RWPE2 (cell line): ENCODE measurements at places on chromosomes 13 and 19.

DNA sequence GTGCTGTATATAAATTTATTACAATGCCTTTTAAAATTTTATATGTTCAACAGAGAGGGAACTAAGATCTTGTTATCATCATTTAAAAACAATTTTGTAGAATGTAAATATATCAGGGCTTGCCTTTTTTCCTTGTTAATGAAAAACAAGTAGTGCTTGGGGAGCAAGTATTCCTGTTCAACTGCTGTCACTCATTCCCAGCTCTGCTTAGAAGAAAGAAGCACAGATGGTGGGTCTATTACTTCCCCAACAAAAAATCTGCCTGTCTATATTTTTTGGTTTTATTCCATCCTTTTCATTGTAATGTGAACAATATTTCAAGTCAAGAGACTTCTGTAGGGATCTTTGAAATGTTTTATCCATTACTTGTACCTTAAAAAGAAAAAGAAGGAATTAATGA lies 503.9 kb downstream of the GPC5 start:
- no peak overlapping the region for H3K27ac ChIP-seq
- no peaks in the 10 kb centered on the region for H3K36me3 ChIP-seq
- no peak for DNase-seq
- H3K27me3 ChIP-seq = no peaks in the 10 kb centered on the region
- H3K4me3 ChIP-seq = no peak overlapping the region
- no peaks in the 10 kb centered on the region for H3K4me1 ChIP-seq

DNA sequence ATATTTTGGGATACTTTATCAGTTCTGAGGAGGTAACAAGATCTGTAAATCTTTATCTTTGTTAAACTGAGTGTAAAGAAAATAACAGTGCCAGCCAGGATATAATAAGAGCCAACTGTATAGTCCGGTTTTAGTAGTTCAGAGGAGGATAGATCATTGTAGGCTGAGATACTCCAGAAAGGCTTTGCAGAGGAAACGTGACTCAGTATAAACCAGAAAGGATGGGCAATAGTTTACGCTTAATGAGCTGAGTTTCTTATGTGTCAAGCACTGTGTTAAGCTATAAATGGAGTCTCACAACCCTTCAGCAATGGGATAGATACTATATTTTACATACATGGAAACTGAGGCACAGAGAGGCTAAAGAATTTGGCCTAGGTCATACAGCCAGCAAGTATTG lies 3.8 kb downstream of the RFXAP start:
- H3K4me1 ChIP-seq = peaks cover 5% of the 10 kb centered on the region
- no peak overlapping the region for H3K4me3 ChIP-seq
- no peak for DNase-seq
- H3K27me3 ChIP-seq = no peaks in the 10 kb centered on the region
- peaks cover 33% of the 10 kb centered on the region for H3K36me3 ChIP-seq
- no peak overlapping the region for H3K27ac ChIP-seq

- no peaks in the 10 kb centered on the region for H3K27me3 ChIP-seq
- DNase-seq = no peak
- H3K27ac ChIP-seq = no peak overlapping the region
- H3K36me3 ChIP-seq = no peaks in the 10 kb centered on the region
- H3K4me3 ChIP-seq = no peak overlapping the region
These were observed 16.1 kb upstream of the CYSLTR2 start for GRCh38 chr13:48637601-48638000.

- H3K27ac ChIP-seq = no peak overlapping the region
- no peaks in the 10 kb centered on the region for H3K27me3 ChIP-seq
- DNase-seq = no peak
- peaks cover 5% of the 10 kb centered on the region for H3K4me1 ChIP-seq
- H3K36me3 ChIP-seq = peaks cover 5% of the 10 kb centered on the region; the same call in 1 of the 2 replicates
These were observed 569 bp downstream of the USHBP1 start for GRCh38 chr19:17263712-17264640.

DNA sequence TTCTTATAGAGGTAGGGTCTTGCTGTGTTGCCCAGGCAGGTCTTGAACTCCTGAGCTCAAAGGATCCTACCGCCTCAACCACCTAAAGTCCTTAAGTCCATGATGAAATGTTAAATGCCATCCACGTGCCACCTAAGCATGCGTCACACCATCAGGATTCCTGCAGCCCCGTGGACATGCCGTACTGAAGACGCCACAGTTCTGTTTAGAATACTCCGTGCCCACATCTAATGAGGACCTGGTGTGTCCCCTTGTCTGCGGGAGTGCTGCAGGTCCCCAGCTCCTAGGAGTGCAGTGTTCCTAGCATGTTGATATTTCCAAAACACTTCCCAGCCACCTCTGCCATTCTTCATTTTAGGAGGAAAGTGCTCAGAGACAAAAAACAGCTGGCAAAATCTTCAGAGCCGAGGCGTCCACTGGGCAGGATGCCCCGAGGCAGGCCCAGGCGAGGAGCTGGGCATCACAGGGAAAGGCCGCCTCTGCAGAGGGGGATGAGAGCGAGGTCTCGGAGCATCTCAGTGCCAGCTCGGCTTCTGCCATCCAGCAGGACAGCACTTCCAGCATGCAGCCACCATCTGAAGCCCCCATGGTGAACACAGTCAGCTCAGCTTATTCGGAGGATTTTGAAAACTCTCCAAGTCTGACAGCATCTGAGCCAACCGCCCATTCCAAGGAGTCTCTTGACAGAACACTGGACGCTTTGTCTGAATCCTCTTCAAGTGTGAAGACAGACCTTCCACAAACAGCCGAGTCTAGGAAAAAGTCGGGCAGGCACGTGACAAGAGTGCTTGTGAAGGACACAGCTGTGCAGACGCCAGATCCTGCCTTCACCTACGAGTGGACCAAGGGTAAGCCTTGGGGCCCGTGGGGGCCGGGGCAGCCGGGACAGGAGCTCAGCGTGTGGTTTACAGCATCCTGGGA lies 13.2 kb downstream of the C19orf44 start:
- H3K27me3 ChIP-seq = no peaks in the 10 kb centered on the region
- H3K4me3 ChIP-seq = no peak overlapping the region
- no peaks in the 10 kb centered on the region for H3K4me1 ChIP-seq
- DNase-seq = no peak
- H3K27ac ChIP-seq = no peak overlapping the region

DNA sequence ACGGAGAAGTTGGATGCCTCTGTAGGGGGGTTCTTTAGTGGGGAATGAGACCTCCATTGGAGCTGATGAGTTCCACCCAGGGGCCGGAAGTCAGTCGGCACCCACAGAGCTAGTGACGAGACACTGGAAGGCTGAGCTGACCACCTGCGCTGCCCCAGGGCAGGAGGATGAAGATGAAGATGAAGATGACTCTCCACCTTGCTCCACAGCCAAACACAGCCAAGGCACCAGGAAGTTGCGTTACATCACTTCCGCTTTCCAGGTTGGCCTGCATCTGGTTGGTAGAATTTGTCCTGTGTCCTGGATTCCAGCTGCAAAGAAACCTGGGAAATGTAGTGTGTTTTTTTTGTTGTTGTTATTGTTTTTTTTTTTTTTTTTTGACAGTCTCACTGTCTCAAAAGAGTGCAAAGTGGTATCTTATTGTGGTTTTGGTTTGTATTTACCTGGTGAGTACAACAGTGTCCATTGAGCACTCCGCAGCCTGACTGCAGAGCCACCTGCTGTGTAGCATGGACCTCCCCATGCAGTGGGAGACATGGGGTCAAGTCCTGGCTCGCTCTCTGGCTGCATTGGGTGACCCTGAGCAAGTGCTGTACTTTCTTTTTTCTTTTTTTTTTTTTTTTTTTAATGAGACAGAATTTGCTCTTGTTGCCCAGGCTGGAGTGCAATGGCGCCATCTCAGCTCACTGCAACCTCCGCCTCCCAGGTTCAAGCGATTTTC lies 1.9 kb downstream of the TBC1D17 start:
- H3K36me3 ChIP-seq = peaks cover 38% of the 10 kb centered on the region
- no peak overlapping the region for H3K4me3 ChIP-seq
- no peaks in the 10 kb centered on the region for H3K4me1 ChIP-seq
- H3K27ac ChIP-seq = no peak overlapping the region
- H3K27me3 ChIP-seq = no peaks in the 10 kb centered on the region
- DNase-seq = no peak

DNA sequence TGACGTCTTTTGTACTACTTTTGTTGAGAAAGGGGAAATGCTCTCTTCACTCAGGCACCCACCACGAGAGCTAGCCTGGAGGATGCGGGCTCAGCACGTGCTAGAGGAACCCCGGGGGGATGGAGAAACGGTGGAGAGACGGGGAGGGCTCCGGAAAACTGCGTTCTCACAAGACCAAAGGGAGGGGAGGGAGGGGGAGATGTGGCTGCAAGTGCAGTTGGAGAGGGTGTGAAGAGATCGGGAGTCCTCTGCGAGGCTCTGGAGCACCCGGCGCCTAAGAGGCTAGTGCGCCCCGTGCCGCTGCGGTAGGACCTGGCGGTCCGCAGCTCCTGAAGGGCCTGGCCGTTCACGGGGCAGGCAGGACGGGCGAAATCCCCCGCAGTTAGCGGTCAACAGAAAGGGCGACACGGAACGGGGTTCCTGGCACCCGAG lies 43.4 kb upstream of the XPO4 start:
- no peak overlapping the region for H3K4me3 ChIP-seq
- no peaks in the 10 kb centered on the region for H3K27me3 ChIP-seq
- H3K27ac ChIP-seq = no peak overlapping the region
- no peaks in the 10 kb centered on the region for H3K36me3 ChIP-seq
- DNase-seq = no peak

DNA sequence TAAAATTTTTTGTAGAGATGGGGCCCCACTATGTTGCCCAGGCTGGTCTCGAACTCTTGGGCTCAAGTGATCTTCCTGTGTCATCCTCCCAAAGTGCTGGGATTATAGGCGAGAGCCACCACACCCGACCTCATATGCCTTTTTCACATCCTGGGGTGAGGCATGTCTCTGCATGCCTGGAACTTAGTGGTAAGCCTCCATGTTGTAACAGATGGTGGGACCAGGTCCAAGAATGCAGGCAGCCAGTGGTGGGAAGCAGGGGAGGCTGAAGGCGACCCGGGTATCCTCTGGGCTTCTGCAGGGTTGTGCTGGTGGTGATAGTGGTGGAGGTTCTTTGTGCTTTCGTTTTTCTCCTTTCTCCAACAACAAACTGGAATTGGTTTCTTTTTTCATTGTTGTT lies 30.1 kb upstream of the CCDC124 start:
- H3K36me3 ChIP-seq = no peaks in the 10 kb centered on the region
- H3K27ac ChIP-seq = no peak overlapping the region
- H3K27me3 ChIP-seq = no peaks in the 10 kb centered on the region
- peaks cover 9% of the 10 kb centered on the region for H3K4me1 ChIP-seq
- no peak overlapping the region for H3K4me3 ChIP-seq
